Cerebellum (tissue), 4 donors: ENCODE measurements at places on chromosomes 3 and 15. TPM values are rescaled to one million over a fixed set of nuclear protein-coding genes. Genes with fewer than 3 reads are reported as not detected.

The LYZL4 gene
- total RNA-seq, result not detected

The CKMT1B gene
- total RNA-seq, result 10.3 TPM

The SLC27A2 gene
- 6.4 TPM for total RNA-seq

The GOLGA6L10 gene
- 6.4 TPM for total RNA-seq

The VEPH1 gene
- 19.1 TPM for total RNA-seq
